ENCODE measurements at places on chromosomes 2 and 18. TPM values are rescaled to one million over a fixed set of nuclear protein-coding genes. Genes with fewer than 3 reads are reported as not detected.

MRO gene
- not detected for total RNA-seq

COL3A1 gene
- 0.07 TPM for total RNA-seq

DNA sequence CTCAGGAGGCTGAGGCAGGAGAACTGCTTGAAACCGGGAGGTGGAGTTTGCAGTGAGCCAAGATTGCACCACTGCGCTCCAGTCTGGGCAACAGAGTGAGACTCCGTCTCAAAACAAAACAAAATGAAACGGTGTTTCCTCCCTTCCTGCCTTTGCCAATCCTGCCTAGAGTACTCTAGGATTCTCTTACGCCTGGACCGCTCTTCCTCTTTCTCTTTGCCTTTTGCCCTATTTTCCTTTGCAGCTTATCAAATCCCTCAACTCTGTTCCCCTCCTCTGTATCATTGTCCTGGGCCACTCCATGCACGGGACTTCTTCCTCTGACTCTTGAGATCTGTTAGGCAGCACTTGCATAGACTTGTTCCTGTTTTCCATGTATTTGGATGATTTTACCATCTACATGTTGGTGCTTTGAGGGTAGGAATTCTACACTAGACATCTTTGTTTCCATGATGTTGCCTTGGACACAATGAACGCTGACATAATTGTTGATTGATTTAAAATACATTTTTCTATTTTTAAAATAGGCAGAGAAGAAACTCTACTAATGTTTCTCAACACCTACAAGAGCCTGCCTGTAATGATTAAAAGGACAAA, 24.8 kb upstream of the ACYP2 start:
- H3K4me1 ChIP-seq: peaks cover 22% of the 10 kb centered on the region
- H3K27ac ChIP-seq: no peak overlapping the region
- H3K36me3 ChIP-seq: no peaks in the 10 kb centered on the region
- H3K27me3 ChIP-seq: no peaks in the 10 kb centered on the region

DNA sequence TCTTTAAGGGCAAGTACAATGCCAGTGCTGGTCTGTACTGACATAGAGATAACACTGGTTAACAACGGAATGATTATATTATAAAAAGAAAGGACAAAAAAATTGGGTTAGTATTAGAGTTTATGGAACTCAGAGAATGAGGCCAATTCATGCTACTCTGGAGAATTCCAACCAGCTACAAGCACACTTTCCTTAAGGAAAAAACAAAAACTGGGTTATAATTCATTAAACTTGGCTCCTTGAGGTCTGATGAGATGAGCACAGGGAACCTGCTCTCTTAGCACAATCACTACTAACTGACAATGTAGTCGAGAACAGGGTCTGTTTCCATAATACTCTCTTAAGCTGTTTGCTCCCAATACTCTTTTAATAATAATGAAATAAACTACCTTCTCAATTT, 165.3 kb downstream of the NRXN1 start:
- H3K27ac ChIP-seq: no peak overlapping the region
- H3K36me3 ChIP-seq: no peaks in the 10 kb centered on the region
- H3K4me1 ChIP-seq: no peaks in the 10 kb centered on the region
- H3K4me3 ChIP-seq: no peak overlapping the region
- no peak for DNase-seq

DNA sequence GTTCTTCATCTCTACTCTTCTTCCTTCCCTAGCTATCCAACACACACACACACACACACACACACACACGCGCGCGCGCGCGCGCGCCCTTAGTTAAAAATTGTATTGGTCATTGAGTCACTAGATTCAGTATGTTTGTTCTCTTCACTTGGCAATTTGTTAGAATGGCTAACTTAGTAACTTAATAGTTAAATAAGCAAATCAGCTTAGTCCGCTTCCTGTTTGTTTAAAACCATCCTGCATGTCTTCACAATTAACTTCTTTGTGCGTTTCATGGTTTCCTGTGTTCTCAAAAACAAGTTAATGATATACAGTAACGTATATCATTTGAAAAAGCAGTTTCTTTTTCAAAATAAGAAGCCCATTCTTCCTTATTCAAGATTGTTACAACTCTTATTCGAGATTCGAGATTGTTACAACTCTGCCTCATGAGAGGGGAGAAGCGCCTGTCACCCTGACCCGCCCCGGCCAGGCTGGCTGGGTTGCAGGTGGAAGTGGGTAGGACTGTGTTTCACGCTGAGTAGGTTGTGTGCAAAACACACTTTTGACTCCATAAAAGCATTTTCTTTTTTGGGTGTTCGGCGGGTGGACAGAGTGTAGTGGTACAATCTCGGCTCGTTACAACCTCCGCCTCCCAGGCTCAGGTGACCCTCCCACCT, 9.5 kb upstream of the CNNM3 start:
- H3K4me1 ChIP-seq: peaks cover 36% of the 10 kb centered on the region
- H3K36me3 ChIP-seq: no peaks in the 10 kb centered on the region
- H3K27ac ChIP-seq: peak overlapping the region; percentile 69
- H3K27me3 ChIP-seq: no peaks in the 10 kb centered on the region
- H3K4me3 ChIP-seq: peak overlapping the region; percentile 53

GRCh38 chr2:233519787-233520611, 46.6 kb downstream of the USP40 start:
- H3K27me3 ChIP-seq: no peaks in the 10 kb centered on the region
- H3K27ac ChIP-seq: no peak overlapping the region
- no peak for DNase-seq

GRCh38 chr2:15642011-15642814, 50.5 kb downstream of the DDX1 start:
- H3K27me3 ChIP-seq: no peaks in the 10 kb centered on the region
- no peak overlapping the region for H3K4me3 ChIP-seq
- H3K4me1 ChIP-seq: no peaks in the 10 kb centered on the region
- no peak overlapping the region for H3K27ac ChIP-seq
- no peak for DNase-seq

DNA sequence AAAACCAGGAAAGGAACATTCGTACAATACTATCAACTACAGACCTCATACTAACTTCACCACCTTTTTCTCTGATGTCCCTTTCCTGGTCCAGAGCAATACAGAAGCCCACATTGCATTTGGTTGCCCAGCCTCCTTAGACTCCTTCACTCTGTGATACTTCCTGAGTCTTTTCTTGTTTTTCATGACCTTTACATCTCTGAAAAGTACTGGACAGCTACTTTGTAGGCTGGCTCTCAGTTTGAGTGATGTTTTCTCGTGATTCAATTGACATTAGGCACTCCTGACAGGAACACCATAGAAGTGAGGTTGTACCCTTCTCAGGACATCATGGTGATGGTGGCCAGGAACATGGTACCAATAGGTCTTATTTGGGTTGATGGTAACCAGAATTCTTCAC, 185.9 kb upstream of the SLC39A10 start:
- H3K27ac ChIP-seq: no peak overlapping the region
- H3K36me3 ChIP-seq: no peaks in the 10 kb centered on the region
- H3K27me3 ChIP-seq: no peaks in the 10 kb centered on the region

GRCh38 chr2:16774980-16775898, 109.6 kb upstream of the CYRIA start:
- H3K4me3 ChIP-seq: no peak overlapping the region
- DNase-seq: no peak
- no peak overlapping the region for H3K27ac ChIP-seq
- H3K27me3 ChIP-seq: no peaks in the 10 kb centered on the region
- H3K36me3 ChIP-seq: no peaks in the 10 kb centered on the region

GRCh38 chr2:66509326-66509811, 74.4 kb downstream of the MEIS1 start:
- H3K27me3 ChIP-seq: no peaks in the 10 kb centered on the region
- H3K4me1 ChIP-seq: no peaks in the 10 kb centered on the region
- no peak overlapping the region for H3K27ac ChIP-seq
- no peak for DNase-seq

DNA sequence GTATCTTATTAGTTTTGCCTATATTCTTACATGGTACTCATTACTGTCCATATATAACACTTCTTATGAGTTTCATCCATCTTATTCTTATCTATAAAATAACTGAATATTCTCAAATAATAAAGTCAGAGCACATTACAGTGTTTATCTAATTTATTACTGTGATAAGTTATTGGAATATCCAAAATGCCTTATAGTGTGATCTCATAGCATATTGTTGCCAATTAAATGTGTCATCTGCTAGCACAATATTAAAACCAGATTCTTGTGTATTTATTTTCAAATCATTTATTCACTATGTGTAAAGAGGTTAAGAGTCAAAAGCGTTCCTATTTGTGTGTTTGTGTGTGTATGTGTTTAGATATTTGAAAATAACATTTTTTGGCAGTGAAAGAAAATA, 151.9 kb downstream of the WDR7 start:
- DNase-seq: no peak
- no peaks in the 10 kb centered on the region for H3K4me1 ChIP-seq
- H3K4me3 ChIP-seq: no peak overlapping the region
- H3K36me3 ChIP-seq: no peaks in the 10 kb centered on the region
- no peaks in the 10 kb centered on the region for H3K27me3 ChIP-seq

GRCh38 chr2:181041661-181042060, 61.3 kb downstream of the UBE2E3 start:
- no peak overlapping the region for H3K27ac ChIP-seq
- no peaks in the 10 kb centered on the region for H3K27me3 ChIP-seq
- H3K4me3 ChIP-seq: no peak overlapping the region
- peaks cover 5% of the 10 kb centered on the region for H3K4me1 ChIP-seq
- no peak for DNase-seq

DNA sequence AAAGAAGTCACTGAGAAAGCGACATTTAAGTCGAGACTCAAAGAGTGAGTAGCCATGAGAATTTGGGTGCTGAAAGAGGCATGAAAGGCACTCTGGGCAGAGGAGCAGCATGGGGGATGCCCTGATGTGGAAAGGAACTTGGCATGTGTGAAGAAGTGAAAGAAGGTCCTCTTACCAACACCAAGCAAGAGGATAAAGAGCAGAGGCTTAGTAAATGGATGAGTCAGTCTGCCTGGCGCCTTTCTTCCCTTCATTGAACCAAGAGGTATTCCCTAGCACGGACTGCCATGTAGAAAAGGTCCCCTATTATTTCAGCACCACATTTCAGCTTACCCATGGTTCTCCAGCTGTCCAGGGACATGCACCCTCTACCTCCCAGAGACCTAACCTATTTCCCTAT, 221.1 kb upstream of the NRP2 start:
- H3K27ac ChIP-seq: no peak overlapping the region
- no peak for DNase-seq
- H3K4me1 ChIP-seq: no peaks in the 10 kb centered on the region
- no peaks in the 10 kb centered on the region for H3K27me3 ChIP-seq

All from CD8-positive, alpha-beta memory T cell (primary cell).